ENCODE measurements at places on chromosomes 2 and 18.

DNA sequence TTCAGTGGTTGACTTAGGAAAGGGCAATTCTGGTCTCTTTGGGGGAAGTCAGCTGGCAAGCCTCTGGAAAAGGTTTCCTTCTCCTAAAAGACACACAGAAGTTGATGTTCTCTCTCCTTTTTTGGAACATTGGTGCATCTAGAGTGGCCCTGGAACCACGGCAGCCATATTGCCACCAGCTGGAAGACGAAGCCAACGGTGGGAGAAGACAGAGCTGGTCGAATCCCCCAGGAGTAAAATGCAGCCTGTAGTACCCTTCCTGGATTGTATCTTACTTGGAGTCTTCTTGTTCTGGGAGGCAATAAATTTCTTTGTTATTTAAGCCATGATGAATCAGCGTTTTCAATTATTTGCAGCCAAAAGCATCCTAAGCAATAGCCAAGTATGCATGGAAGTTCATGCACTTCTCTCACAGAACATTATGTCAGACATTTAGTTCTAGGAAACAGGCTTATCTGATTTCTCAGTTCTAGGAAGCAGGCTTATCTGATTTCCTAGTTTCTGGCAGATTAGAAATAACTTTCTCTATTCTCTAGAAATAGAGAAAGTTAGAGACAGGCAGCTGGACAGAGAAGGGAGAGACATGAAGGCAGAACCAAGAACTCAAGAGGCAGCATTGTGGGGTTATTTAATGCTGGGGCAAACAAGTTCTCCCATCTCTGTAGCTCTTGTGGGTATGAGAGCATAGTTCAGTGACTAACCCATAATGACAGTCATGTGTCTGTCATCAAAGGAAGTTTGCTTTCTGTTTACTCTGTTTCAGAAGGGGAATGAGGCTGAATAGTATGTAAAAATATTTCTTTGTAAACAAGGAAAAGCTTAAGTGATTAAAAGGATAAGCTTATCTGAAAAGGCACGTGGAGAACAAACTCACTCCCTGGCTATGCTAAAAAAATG lies 40.5 kb upstream of the NABP1 start:
- DNase-seq: no peak

DNA sequence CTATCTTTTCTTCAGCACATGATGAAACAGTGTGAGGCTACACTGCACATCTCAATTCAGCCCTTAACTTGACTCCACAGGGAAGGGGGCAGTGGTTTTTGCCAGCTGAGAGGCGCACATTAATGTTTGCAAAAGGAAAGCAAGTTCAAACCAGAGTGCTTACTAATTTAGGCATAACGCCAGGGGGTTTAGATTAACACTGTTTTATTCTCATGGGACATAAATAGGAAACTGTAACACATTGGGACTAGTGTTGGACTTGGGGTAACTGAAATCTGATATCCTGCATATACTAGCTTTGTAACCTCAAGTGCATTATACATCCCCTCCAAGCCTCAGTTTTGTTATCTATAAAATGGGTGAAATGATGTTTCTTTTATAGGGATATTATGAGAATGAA lies 821.2 kb upstream of the ID2 start:
- DNase-seq: no peak

GRCh38 chr2:120502761-120503160 lies 156.8 kb downstream of the INHBB start:
- no peak for DNase-seq

DNA sequence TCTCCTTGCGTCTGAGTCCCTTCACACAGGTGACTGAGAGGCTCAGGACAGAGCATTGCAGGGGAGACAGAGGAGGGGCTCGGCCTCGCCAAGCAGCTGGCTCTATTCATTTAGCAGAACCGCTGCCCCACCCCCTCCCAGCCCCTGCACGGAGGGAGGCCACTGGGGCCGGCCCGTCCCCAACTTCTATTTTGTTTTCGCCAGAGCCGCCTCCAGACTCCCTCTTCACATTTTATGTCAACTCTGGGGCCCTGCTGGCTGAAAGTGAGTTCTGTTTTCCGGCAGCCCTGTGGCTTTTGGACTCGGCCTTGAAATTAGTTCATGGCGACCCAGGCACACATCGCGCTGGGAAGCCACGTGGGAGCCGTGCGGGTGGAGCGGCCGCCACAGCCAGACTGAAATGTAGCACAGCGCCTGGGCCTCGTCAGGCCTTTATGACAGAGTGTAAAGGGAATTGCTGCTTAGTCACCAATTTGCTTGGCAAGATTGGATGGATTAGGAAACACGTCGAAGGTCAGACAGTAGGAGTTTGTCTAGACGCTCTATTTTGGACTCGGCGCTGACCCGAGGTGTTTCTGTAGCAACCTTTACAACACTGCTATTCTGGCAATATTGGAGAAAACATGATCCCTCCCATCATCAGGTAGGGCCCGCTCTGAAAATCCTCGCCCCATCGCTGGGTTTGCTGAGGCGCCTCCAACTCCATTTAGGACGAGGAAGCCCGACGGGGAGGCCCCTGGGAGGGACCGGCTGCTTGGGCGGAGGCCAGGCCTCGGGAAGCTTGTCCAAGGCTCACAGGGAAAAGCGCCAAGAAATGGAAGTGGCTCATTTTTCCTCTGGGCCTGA lies 90.7 kb upstream of the CTDP1 start:
- DNase-seq: peak; percentile 29

GRCh38 chr2:150806336-150806735 lies 318.9 kb upstream of the RND3 start:
- no peak for DNase-seq

GRCh38 chr2:236646871-236647270 lies 77.2 kb downstream of the ACKR3 start:
- DNase-seq: no peak

GRCh38 chr2:20089715-20090464 lies 38.5 kb upstream of the LAPTM4A start:
- no peak for DNase-seq

- DNase-seq: no peak
Measured at GRCh38 chr2:74137651-74138599, 9.8 kb downstream of the BOLA3 start.

GRCh38 chr2:122236152-122236874 lies 480.9 kb downstream of the TSN start:
- no peak for DNase-seq

DNA sequence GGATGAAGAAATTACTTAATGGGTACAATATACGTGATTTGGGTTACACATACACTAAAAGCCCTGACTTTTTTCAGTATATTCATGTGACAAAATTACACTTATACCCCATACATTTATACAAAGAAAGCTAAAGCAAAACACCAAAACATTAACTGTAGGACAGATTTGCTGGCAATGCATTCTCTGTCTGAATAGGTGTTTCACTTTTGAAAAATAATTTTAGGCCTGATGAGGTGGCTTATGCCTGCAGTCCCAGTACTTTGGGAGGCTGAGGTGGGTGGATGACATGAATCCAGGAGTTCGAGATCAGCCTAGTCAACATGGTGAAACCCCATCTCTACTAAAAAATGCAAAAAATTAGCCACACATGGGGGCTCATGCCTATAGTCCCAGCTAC lies 301.5 kb upstream of the FAM98A start:
- DNase-seq: no peak

- no peak for DNase-seq
Measured at GRCh38 chr2:147644491-147644890, 200.3 kb upstream of the ACVR2A start.

GRCh38 chr18:71807586-71807985 lies 736.6 kb downstream of the CBLN2 start:
- no peak for DNase-seq

- peak; percentile 16 for DNase-seq
Measured at GRCh38 chr2:24492421-24493279, 1.6 kb downstream of the NCOA1 start.

GRCh38 chr18:8433323-8433722 lies 175.9 kb upstream of the RAB12 start:
- no peak for DNase-seq

DNA sequence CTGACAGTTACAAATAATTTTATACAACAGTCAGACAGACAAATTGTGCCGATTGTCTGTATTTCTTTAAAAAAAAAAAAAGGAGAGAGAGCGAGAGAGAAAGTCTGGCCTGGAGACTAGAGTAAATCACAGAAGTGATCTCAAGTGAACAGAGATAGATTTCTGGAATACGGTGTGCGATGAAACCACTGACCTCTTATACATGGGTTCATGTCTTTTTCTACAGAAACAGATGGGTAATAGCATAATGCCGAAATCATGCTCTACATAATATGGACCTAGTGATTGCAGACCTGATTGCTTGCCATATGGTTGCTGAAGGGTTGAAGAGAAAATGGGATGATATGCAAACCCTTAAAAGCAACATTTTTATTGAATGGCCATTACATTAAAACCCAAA lies 403.3 kb upstream of the FANCL start:
- DNase-seq: no peak

Measured in globus pallidus (tissue), 1 donor.